ENCODE measurements at places on chromosomes 7 and 10. TPM values are rescaled to one million over a fixed set of nuclear protein-coding genes. Genes with fewer than 3 reads are reported as not detected.

CUTC gene
- total RNA-seq, result 18.2 TPM

PNLIPRP2 gene
- not detected for total RNA-seq

DYNC1I1 gene
- 12.0 TPM for total RNA-seq

ORC5 gene
- total RNA-seq, result 19.9 TPM

FGFBP3 gene
- total RNA-seq, result 0.74 TPM

ELN gene
- 38.3 TPM for total RNA-seq

GRCh38 chr10:68861253-68861652 is 33.9 kb downstream of the STOX1 start:
- no peak for DNase-seq

DNA sequence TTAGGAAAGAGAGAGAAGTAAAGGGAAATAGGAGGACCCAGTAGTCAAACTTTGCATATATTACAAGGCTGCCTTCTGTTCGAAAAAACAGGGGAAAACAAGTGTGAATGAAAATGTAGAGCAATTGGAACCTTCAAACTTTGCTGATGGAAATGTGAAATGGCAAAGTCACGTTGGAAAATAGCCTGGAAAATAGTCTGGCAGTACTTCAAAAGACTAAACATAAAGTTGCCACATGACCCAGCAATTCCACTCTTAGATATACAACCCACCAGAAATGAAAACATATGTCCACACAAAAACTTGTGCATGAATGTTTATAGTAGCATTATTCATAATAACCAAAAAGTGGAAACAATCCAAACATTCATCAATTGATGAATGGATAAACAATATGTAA is 78.6 kb upstream of the IFRD1 start:
- no peak for DNase-seq

GRCh38 chr7:4753598-4754432 is 21.6 kb upstream of the AP5Z1 start:
- DNase-seq, result no peak

DNA sequence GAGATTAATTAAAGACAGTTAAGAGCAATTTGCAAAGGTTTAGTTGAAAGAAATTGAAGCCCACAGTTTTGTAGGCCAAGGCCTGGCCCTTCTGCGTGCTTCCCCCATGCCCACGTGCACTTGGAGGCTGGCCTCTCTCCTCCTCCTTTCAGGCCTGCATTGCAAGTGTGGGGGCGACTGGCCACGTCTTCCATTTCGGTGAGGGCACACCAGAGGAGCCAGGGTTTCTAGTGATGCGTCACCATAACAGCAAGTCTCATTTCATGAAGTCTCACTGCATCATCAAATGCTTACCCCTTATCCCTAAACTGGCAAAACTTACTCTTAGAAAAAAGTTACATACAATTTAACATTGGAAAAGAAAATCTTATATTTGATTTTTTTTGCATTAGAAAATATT is 141.2 kb downstream of the NRF1 start:
- DNase-seq, result no peak

- no peak for DNase-seq
Measured at GRCh38 chr7:158093156-158093796, 494.3 kb downstream of the PTPRN2 start.

GRCh38 chr7:2621948-2622640 is 9.7 kb upstream of the TTYH3 start:
- DNase-seq, result no peak

GRCh38 chr7:44386139-44386913 is 60.9 kb upstream of the CAMK2B start:
- peak; percentile 47 for DNase-seq

- DNase-seq, result no peak
Measured at GRCh38 chr10:34206078-34206934, 608.8 kb downstream of the PARD3 start.

GRCh38 chr7:132428247-132428919 is 147.9 kb downstream of the PLXNA4 start:
- DNase-seq, result no peak

DNA sequence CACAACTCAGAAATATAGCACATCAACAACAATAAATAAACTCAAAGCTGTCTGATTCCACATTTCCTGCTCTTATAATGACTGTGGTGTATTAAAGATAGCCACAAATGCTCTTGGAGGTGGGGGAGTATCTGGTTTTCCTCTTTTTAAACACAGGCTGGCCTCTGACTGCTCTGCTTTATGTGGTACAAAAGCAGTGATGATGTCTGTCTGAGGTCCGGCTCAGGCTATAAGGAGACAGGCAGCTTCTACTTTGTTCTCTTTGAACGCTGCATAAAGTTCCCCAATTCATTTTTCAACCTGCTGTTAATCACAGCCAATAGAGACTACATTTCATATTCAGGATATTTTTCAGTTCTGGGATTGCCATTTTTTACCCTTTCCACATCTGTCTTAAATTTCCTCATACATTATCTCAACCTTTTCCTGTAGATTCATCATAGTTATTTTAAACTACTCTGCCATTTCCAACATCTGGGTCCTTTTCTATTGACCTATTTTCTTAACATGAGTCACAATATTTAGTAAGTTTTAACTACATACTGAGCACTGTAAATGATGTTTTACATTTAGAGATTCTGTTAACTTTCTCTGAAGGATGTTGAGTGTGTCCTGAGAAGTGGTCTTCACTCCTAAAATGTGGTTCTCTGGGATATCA is 64.9 kb downstream of the CRPPA start:
- DNase-seq, result no peak

DNA sequence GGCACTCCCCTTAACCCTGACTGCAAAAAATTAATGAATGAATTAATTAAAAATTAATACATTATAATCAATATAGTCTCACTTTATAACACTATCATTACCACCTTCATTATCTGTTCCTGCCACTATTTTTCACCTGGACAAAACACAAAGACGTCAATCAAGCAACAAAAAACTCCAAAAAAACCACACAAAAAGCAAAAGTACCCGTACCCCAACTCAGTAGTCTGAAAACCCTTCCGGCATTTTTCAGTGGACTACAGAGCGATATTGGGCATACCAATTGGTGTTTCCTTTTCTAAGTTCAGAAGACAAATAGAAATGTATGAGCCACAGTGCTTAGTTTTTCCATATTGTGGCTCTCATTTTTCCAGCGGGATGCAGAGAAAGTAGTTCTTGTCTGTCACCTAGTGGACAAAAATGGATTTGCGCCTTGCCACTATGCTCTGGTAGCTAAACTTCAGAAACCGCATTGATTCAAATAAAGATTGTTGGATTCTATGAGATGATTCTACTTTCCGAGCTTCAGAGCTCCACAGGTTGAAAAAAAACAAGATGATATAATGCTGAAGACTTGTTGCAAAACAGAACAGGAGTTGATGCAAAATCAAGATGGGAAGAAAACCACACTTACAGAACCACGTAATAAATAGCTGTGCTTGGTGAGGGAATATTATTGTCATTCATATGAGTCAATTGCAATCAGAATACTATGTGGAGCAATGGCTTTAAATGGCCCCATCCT is 50.6 kb upstream of the ITGB1 start:
- DNase-seq, result no peak

DNA sequence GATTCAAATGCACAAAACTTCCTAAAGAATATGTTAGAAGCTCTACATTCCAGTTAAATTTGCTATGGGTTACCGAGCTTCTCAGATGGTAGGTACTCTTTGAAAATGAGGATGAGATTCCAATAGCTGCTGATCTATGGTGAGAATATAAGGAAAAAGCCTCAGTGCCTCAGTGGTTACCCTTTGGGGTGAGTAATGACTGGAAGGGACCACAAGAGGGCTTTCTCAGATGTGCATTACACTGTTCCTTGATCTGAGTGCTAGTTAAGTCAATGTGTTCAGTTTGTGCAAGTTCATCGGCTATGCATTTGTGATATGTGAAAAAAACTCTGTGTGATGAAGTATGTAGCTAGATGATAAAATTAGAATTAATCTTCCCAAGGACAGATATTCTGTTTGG is 3.5 kb downstream of the NRCAM start:
- no peak for DNase-seq

GRCh38 chr7:127791446-127792189 is 139.6 kb downstream of the SND1 start:
- DNase-seq, result no peak

- no peak for DNase-seq
Measured at GRCh38 chr7:142785841-142786250, 15.1 kb downstream of the PRSS2 start.

DNA sequence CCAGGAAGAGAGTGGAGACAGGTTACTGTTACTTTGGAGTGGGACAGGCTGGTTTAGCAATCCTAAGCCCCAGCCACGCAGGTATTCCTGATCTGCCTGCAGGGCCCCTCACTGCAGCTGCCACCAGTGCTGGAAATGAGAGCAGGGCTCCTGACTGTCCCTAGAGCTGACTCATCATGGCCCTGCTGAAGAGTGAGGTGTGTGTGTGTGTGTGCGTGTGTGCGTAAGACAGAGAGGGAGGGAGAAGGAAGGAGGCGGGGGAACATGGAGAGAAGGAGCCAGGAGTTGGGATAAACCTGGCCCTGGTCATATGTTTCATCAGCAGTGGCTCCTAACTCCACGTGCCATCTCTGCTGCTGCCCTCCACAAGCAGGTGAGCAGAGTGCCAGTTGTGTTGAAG is 3.6 kb downstream of the FOXI2 start:
- DNase-seq, result no peak

GRCh38 chr7:69840248-69840647 is 242.0 kb downstream of the AUTS2 start:
- DNase-seq, result no peak

Data from vagina (tissue), 2 donors.